ENCODE measurements at places on chromosomes 11 and 22.

GRCh38 chr11:67117672-67118180, 1.3 kb upstream of the KDM2A start:
- no peak for DNase-seq

DNA sequence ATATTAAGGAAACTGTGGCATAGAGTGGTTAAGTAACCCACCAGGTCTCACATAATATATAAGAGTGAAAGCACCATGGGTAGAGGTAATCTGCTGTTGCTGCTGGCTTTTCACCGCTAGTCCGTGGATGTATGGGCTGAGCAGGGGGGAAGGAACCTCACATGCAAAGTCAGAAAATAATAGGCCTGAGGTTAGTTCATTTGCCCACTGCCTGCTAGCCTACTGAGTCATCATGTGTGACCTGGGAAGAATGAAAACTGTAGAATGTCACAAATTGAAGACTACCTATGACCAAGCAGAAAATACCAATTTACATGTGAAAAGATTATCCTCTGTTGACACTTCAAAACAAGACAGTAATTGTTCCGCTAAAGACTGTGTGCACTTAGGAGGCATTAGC, 560.1 kb upstream of the FAT3 start:
- no peak for DNase-seq

GRCh38 chr22:25334162-25334490, 114.7 kb downstream of the CRYBB2 start:
- DNase-seq, result no peak

- DNase-seq, result no peak
Observed at GRCh38 chr11:9887472-9887871, 223.6 kb downstream of the SWAP70 start.

- DNase-seq, result no peak
Observed at GRCh38 chr11:116192509-116193210, 580.1 kb downstream of the BUD13 start.

DNA sequence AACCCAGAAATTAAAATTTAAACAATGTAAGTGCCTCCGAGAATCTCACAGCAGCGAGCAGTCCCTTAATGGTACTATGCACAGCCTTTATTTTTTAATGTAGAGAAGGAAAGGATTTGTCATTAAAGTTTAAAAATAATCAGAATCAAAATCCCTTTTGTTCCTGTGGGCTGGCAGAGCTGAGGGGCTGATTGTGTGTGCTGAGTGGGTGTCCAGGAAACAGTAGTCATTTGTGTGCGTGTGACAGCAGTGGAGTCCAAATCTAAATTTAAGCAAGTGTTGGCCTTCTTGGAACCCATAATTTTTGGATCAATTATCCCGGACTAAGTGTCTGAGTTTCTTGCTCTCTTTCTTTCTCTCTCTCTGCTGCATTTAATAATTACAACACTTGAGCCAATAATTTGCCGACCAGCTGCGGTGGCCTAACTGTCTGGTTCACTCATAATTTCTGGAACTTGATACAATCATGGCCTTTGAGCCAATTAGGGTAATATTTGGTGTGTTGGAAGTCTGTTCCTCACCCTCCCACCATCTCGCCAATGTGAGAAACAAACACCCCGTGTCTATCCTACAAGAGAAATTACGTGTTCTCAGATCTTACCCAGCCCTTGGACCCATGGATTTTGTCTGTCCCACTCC, 528.0 kb downstream of the SOX6 start:
- no peak for DNase-seq

DNA sequence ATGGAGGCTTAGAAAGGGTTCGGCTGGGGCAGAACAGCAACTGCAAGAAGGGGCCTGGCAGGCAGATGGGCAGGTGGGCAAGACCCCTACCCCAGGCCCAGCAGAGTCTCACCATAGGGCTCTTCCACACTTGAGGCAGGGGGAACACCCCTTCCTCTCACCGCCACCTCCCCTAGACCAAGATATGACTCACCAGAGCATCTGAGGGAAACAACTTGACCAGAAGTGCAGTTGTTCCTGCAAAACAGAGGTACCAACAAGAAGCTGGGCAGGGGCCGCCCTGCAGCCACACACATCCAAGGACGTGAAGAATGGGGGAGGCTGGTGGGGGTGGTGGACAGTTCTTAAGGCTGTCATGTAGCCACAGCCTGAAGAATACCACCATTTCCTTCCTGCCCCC, 10.9 kb downstream of the TMPRSS5 start:
- DNase-seq, result no peak

DNA sequence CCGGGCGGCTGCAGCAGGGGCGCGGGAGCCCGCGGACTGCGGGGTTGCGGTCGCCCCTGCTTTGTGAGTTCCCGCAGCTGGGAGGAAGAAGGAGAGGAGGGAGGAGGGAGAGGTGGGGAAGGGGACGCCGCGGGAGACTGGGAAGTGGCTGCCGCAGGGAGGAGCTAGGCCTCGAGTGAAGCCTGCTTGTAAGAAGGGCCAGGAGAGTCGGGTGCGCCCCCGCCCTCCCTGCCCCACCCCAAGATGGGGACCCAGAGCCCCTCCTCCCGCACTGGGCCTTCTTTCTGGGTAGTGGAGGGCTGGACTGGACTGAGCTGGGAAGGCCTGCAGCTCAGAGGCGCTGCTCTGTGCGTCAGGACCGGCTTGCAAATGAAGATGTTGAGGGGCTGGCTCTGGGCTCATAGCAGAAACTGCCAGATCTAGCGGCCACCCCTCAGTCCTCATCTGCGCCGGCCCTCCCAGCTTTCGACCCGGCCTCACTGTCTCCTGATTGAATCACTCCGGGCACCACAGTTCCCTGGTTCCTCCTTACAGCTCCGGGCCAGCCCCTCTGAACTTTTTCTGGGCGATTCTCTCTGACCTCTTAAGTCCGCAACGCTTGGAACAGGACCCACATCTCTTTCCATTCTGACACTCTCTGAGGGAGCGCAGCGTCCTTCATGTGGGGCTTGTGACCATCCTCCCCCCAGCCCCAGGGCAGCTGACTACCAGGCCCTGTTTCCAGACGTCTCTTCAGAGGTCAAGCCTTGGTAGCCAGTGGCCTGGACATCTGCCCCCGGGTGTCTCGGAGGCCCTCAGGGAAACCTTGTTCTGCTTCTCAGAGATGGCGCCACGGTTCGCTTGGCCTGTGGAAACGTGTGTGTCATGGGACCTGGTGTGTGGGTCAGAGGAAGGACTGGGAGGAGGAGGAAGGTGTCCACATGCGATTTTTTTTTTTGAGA, 21.9 kb downstream of the SERPINH1 start:
- DNase-seq, result peak; percentile 43

DNA sequence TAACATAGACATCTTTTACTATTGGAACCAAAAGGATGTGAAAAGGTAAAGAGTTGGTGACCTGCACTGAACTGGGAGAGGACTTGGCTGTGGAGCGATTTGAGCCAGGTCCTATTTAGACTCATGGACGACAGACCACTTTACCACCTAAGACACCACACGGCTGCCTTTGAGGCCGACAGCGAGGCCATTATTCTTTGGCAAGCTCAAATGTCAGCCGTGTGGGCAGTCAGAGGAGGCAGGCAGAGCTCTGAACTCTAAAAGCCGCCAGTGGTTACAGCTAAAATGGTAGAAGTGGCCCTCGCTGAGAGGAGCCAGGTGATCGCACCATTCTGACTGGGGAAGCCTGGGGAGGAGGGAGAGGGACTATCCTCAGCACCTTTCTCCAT, 50.5 kb downstream of the SCUBE1 start:
- no peak for DNase-seq

GRCh38 chr11:2783536-2784082, 83.8 kb upstream of the KCNQ1OT1 start:
- DNase-seq, result no peak

DNA sequence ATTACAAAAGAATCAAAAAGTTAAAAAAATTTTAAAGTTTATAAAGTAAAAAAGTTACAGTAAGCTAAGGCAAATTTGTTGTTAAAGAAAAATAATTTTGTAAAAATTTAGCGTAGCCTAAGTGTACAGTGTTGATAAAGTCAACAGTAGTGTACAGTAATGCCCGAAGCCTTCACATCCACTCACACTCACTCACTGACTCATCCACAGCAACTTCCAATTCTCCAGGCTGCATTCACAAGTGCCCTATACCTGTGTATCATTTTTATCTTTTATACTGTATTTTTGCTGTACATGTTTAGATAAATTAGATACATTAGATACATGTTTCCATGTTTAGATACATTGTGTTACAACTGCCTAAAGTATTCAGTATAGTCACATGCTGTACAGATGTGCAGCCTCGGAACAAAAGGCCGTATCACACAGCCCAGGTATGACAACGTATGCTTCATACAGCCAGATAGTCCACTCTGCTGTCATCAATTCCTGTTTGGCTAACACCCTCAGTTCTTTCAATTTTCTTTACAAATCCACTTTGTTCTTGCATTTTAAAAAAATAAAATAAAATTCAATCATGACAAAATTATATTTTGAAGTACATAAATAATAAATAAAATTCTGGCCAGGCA, 80.7 kb downstream of the RBFOX2 start:
- no peak for DNase-seq

DNA sequence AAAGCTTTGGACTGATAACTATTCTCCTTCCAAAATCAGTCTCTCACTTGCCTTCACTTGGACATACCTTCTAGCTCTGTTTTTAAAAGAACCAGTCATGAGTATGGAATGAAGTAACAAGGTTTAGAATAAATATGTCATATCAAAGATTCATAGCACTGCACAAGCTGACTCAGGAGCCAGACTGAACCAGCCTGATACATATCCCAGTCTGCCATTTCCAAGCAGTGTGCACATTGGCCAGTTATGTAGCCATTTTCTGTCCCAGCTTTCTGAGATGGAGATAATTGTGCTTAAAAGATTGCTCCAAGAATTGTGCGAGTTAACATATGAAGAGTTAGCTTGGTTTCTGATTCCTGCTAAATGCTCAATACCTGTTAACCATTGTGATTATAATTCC, 311.3 kb downstream of the C11orf87 start:
- no peak for DNase-seq

GRCh38 chr11:124863137-124863825, 2.0 kb upstream of the ROBO3 start:
- DNase-seq, result no peak

- peak; percentile 63 for DNase-seq
Observed at GRCh38 chr11:95715777-95716241, 73.8 kb downstream of the FAM76B start.

GRCh38 chr11:81421251-81421860, 1312.3 kb downstream of the FAM181B start:
- no peak for DNase-seq

DNA sequence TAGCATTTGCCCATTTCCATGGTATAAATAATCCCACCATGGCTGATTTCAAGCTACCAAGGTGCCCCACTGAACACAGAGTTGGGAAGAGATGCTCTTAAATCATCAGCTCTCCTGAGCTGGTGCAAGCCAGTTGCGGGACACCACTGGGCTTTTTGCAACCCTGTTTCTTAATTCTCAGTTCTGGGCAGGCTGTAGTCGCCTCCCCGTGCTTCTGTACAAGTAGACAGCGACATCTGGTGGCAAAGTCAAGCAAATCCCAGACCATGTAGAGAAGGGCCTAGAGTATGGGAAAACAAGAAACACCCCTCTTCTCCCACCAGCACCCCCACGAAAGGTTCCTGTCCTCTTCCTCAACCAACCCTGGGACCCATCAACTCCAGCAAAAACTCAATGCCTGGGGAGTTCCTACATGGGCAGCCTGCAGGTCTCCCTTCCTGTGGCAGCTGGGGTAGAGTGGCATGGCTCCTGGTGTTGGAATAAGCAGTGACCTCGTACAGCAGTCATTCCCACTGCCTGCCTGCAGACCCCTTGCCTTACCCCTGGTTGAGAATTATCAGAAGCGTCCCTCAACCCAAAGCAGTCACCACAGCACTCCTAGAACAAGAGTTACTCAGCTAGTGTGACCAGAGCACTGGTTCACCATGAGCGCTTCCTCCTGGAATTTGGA, 68.4 kb downstream of the IGLL5 start:
- DNase-seq, result peak; percentile 45

DNA sequence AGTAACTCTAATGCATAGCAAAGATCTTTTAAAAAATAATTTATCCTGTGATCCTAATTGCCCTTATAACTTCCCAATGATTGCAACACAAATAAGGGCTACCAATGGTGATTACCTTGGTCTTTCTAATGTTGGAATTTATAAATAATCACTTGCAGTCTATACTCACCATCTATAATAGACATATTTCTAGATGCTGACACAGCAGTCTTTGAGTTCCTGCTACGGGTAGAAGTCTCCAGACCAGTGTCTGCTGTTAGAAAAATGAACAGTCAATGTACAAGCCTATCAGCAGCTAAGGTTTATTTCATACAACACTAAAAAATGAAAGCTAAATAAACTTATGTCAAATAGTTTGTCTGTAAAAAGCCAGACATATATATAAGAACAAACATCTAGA, 44.4 kb upstream of the GPR83 start:
- no peak for DNase-seq

- no peak for DNase-seq
Observed at GRCh38 chr11:31641477-31642062, 132.0 kb downstream of the ELP4 start.

DNA sequence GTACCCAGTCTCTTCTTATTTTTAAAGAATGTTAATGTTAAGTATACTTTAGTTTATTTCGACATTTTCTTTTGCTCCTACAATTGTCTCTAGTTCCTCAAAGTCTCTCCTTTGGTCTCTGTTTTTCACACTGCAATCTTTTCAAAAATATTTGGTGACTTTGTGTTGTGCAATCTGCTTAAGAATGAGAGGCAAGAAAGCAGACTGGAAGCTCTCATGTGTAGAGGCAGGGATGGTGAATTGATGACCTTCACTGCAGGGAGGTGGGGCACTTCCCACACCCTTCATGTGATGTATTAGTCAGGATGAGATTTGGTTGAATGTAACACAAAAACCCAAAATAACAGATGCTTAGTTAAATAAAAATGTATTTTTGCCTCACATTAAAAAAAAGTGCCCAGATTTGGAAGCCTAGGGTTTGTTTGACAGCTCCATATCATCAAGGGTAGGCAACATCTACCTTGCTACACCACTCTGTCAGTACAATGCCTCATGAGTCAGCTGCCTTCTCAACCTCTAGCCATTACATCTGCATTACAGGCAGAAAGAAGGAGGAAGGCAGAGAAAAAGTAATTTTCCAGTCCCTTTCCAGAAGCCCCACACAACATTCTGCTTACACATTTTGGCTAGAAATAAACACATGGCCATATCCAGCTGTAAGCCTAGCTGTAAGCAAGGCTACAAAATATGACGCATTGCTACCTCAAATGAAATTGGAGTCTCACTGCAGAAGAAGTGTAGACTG, 3.8 kb upstream of the MMP27 start:
- DNase-seq, result no peak

GRCh38 chr11:119668676-119669075, 60.3 kb downstream of the NECTIN1 start:
- DNase-seq, result no peak

DNA sequence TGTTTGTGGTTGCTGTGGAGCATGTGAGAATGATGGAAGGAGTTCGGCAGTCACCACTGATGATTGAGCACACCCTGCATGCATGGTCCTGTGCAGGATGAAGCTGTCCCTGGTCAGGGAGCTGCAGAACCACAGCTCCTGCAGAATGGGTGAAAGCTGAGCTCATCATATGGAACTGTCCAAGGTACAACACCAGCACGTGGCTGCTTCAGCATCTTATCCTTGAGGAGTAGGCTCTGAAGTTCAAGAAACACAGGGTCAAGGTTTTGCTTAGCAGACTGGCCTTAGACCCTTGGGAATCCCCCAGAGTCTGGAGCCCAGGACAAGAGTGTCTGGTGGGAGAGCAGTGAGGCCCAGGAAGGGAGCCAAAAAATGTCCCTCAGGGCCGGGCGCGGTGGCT, 182.4 kb upstream of the LARGE1 start:
- DNase-seq, result no peak

All from occipital lobe (tissue), 3 donors.